ENCODE measurements at places on chromosomes 12 and 14.

DNA sequence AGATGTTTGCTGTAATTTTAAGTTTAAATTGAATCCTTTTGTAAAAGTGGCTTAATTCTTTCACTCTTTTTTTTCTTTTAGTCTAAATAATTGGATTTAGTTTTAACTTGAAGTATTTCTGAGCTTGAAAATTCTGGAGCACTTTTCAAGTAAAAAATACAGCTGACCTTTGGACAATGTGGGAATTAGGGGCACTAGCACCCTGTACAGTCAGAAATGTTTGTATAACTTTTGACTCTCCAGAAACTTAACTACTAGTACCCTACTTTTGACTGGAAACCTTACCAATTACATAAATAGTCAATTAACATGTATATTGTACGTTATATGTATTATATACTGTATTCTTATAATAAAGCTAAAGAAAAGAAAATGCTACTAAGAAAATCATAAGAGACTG lies 7.8 kb downstream of the KTN1 start:
- DNase-seq = no peak

GRCh38 chr14:74571901-74572725 lies 39.9 kb downstream of the LTBP2 start:
- DNase-seq = no peak

- DNase-seq = no peak
Measured at GRCh38 chr12:3437986-3438385, 53.0 kb upstream of the PRMT8 start.

- no peak for DNase-seq
Measured at GRCh38 chr12:104457746-104458693, 1.3 kb downstream of the CHST11 start.

DNA sequence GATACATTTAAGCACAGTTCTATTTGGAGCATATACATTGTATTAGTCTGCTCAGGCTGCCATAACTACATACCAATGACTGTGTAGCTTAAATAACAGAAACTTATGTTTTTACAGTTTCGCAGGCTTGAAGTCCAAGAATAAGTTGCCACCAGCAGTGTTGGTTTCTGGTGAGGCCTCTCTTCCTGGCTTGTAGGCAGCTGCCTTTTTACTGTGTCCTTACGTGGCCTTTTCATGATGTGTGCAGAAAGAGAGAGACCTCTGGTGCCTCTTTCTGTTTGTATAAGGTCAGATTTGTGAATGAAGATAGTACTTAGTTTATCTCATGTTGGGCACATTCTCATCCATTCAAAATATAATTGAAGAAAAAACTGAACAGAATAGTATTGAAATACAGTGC lies 636.6 kb downstream of the FLRT2 start:
- DNase-seq = no peak

- no peak for DNase-seq
Measured at GRCh38 chr12:12265571-12266388, 1.1 kb downstream of the LRP6 start.

DNA sequence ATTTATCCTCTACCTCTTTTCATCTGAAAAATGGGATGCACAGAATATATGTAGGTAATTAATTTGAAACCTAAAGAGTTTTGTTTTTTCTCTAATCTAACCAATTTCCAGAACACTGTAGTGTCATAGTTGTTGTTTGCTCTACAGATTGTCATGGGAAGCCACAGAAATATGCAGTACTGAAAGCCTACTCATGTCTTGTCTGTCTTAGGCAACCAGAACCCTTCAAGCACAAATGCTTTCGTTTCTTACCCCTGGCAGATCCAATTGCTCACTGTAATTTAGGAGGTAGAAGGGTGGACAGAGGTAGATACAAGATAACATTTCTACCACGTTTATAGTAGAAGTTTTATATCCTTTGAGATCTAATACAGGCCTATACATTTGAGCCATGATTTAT lies 330.2 kb upstream of the NOVA1 start:
- DNase-seq = no peak

- DNase-seq = no peak
Measured at GRCh38 chr12:66836623-66837310, 157.9 kb upstream of the GRIP1 start.

- DNase-seq = no peak
Measured at GRCh38 chr14:22122227-22122818, 448.7 kb upstream of the OR4E1 start.

DNA sequence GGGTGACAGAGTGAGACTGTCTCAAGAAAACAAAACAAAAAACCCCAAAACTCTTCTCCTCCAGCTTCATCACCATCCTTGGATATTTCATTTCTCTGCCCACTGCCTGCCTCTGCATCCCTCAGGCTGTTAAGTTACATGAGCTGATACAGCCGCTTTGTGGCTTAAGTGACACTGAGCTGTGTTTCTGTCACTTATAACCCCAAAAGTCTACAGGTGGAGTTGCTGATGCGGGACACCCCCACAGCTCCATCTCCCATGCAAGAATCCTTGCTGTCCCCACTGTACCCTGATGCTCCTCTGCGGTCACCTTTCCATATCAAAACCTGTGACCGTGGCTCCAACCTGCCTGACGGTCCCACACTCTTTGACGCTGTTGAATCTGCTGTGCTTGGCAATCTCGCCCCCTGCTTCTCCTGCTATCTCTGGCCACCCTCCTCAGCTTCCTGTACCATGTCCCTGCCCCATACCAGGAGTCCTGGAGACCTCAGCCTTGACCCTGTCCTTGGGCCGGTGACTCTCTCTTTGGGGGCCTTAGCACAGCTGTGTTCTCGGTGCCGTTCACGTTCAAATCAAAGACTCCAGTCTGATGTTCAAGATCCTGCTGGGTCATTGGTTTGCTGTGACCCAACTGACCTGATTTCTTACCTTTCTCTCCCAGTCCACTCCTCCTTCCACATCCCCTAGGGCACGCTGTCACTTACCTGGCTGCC lies 20.3 kb downstream of the HVCN1 start:
- DNase-seq = no peak

GRCh38 chr14:64410084-64410774 lies 22.1 kb downstream of the MTHFD1 start:
- no peak for DNase-seq

DNA sequence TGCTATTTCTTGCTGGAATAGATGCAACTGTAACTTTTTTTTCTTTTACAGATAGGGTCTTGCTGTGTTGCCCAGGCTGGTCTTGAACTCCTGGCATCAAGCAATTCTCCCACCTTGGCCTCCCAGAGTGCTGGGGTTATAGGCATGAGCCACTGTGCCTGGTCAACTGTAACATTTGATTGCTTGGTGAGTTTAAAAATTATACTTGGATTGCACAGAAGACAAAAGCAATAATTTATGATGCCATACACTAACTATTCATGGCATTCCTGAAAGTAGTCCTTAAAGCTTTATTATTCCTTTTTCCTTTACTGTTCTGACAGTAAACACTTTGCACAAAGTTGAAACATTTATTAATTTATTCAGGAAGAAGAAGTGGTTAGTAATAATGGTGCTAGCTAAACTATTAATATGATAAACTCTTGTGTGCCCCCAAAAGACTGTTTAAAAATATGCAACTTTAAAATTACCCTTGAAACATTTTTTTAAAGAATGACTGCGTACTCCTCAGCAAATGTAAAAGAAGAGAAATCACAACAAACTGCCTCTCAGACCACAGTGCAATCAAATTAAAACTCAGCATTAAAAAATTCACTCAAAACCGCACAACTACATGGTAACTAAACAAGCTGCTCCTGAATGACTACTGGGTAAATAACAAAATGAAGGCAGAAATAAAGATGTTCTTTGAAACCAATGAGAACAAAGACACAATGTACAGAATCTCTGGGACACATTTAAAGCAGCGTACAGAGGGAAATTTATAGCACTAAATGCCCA lies 8.3 kb downstream of the PTPRB start:
- no peak for DNase-seq

GRCh38 chr14:68337279-68337678 lies 455.6 kb downstream of the ZFP36L1 start:
- DNase-seq = no peak

- no peak for DNase-seq
Measured at GRCh38 chr12:88793096-88793495, 212.8 kb upstream of the KITLG start.

GRCh38 chr14:75456069-75456996 lies 28.5 kb downstream of the JDP2 start:
- no peak for DNase-seq

- DNase-seq = no peak
Measured at GRCh38 chr12:70048521-70049250, 194.5 kb upstream of the CNOT2 start.

DNA sequence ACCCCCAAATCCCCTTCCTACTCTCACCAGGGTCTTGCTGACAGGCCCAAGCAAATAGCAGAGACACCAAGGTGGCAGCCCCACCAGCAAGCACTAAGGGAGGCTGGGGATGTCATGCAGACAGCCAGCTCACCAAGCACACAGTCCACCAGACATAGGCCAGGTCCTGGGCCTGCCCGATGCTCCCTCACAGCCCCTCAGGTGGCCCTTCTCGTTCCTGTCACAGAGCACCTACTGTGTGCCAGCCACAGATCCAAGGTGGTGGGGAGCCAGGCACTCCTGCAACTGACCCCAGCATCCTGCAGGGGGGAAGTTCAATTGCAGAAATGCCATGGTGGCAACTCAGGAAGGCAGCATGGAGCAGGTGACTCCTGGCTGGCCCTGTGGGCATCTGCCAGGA lies 60.5 kb upstream of the PNMA1 start:
- no peak for DNase-seq

DNA sequence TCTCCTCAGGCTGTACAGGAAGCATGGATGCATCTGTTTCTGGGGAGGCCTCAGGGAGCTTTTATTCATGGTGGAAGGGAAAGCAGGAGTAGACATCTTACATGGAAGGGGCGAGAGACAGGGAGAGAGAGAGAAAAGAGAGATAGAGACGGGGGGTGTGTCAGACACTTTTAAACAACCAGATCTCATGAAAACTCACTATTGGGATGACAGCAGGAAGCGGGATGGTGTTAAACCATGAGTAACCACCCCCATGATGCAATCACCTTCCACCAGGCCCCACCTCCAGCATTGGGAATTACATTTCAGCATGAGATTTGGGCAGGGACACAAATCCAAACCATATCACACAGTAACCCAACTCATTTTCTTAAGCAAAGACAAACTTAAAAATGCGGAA lies 110.0 kb upstream of the EEA1 start:
- no peak for DNase-seq

- no peak for DNase-seq
Measured at GRCh38 chr14:78154827-78155226, 15.3 kb upstream of the NRXN3 start.

DNA sequence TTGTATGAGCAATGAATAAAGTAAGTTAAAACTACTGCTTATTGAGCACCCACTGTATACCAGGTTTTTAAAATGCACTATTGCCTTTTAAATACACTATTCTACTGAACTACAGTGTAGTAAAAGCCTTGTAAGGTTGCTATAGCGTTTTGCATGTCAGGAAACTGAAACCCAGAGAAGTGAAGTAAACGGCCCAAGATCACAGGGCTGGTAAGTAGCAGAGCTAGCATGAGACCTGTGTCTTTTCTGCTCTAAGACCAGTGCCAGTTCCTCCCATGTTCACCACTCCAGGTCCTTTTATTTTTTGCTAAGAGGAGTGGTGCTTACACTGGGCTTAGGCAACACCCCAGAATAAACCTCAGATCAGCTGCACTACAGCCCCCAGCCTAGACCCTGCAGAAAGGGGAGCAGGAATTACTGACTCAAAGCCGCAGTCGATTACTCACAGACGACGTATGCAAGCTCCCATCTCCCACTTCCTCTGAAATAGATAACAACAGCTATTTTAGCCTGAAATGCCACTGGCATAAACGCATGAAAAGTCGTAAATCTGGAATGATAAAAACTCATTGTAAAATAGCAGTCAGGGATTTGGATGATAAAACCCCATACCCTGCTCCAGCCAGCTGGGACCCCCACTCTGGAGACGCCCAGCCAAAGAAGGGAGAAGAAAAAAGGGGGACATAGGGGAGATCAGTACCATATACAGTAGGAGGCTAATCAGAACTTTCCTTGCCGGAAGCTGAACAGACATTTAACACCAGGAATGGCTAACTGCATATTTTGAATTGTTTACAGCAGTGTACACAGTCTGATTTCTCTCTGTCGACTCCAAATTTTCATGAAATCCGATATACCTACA lies 108.3 kb downstream of the NUAK1 start:
- DNase-seq = no peak

DNA sequence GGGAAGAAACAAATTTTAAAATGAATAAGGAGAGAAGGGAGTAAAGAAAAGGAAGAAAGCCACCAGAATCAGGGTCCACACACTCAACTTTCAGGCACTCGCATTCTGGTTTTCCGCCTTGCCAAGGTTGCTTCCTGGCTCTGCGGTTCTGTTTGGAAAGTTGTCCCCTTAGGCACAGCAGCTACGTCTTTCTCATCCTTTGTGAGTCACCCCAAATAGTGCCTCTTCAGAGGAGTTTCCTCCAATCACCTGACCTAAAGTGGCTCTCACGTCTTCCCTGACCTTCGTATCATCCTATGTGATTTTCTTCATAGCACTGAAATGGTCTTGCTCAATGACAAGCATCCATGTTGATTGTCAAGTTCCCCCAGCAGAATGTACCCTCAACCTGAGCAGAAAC lies 99.5 kb upstream of the TMCC3 start:
- DNase-seq = no peak

DNA sequence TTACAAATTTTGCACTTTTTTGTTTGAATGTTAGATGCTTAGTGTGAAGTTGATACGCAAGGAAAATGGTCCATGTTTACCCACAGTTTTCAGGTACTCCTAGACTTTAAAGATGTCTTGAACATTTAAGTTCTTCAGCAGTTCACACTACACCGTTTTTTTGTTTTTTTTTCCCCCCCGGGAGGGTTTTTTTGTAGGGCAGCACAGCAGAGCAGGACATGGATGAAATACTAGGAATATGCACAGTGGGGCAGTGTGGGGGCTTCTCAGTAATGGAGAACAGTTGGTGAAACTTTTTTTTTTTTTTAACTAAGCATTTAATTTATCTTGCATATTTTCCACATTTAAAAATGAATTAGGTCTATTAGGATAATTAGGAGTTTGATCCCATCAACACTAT lies 4.9 kb downstream of the RAN start:
- no peak for DNase-seq

DNA sequence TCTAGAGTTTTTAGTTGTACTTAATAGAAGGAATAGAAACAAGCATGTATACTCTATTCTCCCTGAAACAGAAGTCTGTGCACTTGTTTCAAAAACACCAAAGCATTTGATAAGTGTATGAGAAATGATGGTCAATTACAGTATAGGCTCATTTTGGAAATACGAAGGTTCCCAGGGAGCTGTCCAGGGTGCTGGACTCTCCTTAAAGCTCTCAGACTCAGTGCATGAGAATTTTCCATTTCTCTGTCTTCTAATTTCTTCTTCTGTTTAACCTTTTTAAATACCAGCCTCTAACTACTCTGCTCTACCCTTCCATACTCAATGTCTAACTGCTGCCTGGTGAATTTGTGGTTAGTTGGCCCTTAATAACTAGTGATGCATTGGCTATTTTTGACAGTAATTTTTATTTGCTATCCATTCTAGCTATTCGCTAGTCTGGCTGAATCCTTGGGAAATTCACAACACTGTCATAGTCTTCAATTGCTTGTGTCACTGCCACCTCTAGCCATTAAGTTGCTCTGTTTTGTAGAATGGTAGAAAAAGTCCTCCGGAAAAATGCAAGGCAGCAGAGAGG lies 229.2 kb downstream of the NRXN3 start:
- DNase-seq = no peak

GRCh38 chr12:52441320-52441911 lies 7.2 kb upstream of the KRT75 start:
- no peak for DNase-seq

GRCh38 chr14:22623047-22623446 lies 21.1 kb downstream of the OR6J1 start:
- no peak for DNase-seq
